Vagina (tissue), 2 donors: ENCODE measurements at places on chromosomes 5 and 9. TPM values are rescaled to one million over a fixed set of nuclear protein-coding genes. Genes with fewer than 3 reads are reported as not detected.

DNA sequence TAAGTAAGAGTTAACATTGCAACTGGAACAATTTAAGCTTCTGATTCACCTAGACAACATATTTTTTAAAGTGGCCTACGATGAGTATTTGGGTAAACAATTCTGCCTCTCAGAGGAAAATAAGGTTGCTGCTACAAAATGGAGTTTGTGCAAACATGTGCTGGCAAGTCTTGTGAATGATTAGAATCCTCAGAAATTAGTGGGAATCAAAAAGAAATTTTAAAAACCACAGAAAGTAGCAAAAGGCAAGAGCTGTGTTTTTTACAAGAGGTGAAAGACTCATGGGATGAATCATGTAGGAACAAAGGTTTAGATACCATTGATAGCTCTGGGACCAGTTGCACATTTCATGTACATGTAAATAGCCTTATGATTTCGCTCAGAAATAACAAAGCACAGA is 561.6 kb downstream of the TAF11L14 start:
- H3K27me3 ChIP-seq: no peaks in the 10 kb centered on the region
- no peaks in the 10 kb centered on the region for H3K4me1 ChIP-seq
- H3K36me3 ChIP-seq: no peaks in the 10 kb centered on the region
- H3K4me3 ChIP-seq: no peak overlapping the region
- no peak for DNase-seq
- no peak overlapping the region for H3K27ac ChIP-seq

- no peak overlapping the region for H3K27ac ChIP-seq
- no peak overlapping the region for H3K4me3 ChIP-seq
- peaks cover 2% of the 10 kb centered on the region for H3K4me1 ChIP-seq
- no peaks in the 10 kb centered on the region for H3K36me3 ChIP-seq
- no peaks in the 10 kb centered on the region for H3K27me3 ChIP-seq
- DNase-seq: no peak
These were observed 9.1 kb downstream of the EPB41L4B start for GRCh38 chr9:109311731-109312130.

DNA sequence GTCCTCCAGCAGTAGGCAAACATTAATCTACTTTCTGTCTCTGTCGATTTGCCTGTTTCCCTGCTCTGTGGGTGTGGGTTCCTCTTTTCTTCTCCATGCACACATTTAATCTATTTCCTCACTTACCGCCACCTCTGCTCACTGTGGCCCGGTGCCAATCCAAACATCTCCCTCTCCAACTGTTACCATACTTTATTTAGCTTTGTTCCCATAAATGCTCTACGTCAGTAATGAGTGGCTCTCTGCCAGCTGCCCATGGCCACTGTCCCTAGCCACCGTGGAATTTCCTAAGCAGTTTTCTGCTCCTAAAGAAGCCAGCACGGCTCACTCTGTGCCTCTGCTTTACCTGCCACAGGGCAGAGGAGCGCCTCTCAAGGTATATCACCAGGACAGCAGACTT is 19.5 kb upstream of the GOLPH3 start:
- H3K27me3 ChIP-seq: no peaks in the 10 kb centered on the region
- no peak overlapping the region for H3K4me3 ChIP-seq
- no peaks in the 10 kb centered on the region for H3K36me3 ChIP-seq
- DNase-seq: no peak
- peaks cover 16% of the 10 kb centered on the region for H3K4me1 ChIP-seq

SLC23A1 gene
- not detected for total RNA-seq

DNA sequence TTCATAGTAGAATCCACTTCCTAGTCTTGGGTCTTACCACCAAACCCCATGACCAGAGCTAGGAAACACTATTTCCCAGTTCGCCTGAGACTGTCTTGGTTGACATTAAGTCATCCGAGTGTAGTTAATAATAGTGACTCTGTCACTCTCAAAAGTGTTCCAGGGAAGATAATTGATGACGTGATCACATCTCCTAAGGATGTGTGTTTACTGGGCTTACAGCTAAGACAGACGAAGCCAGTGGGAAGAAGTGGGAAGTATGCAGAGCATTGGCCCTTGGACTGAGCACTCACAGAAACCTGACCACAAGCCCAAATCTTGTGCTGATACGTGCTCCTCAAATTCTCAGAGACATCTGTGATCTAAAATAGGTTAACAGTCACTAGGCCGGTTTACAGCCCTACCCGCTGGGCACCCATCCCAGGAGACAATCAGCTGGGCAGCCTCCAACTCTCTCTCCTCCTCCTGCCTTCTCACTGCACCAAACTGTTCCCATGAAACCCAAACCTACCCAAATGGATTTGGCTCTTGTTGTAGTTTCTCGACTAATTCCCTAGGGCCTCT is 316.6 kb downstream of the TLE1 start:
- H3K4me1 ChIP-seq: no peaks in the 10 kb centered on the region
- H3K27ac ChIP-seq: peak overlapping the region; percentile 4
- H3K36me3 ChIP-seq: no peaks in the 10 kb centered on the region
- H3K27me3 ChIP-seq: no peaks in the 10 kb centered on the region

- H3K4me3 ChIP-seq: peak overlapping the region; percentile 76
- peaks cover 45% of the 10 kb centered on the region for H3K4me1 ChIP-seq
- H3K27me3 ChIP-seq: no peaks in the 10 kb centered on the region
- no peak for DNase-seq
- H3K27ac ChIP-seq: peak overlapping the region; percentile 62
These were observed 14.1 kb downstream of the LCN10 start for GRCh38 chr9:136728548-136729123.

TAF11L10 gene
- not detected for total RNA-seq

GRCh38 chr9:91486699-91487497 is 63.3 kb upstream of the NFIL3 start:
- H3K27ac ChIP-seq: no peak overlapping the region
- no peak overlapping the region for H3K4me3 ChIP-seq
- H3K36me3 ChIP-seq: no peaks in the 10 kb centered on the region
- no peaks in the 10 kb centered on the region for H3K27me3 ChIP-seq
- DNase-seq: no peak
- H3K4me1 ChIP-seq: peaks cover 9% of the 10 kb centered on the region

ANKRD34B gene
- total RNA-seq: not detected

GRCh38 chr9:13744261-13744901 is 464.9 kb upstream of the MPDZ start:
- no peak overlapping the region for H3K27ac ChIP-seq
- H3K4me3 ChIP-seq: no peak overlapping the region
- DNase-seq: no peak
- H3K36me3 ChIP-seq: no peaks in the 10 kb centered on the region

EIF4EBP3 gene
- total RNA-seq: 38.1 TPM
